NCI-H1105 (cell line): ENCODE measurements at places on chromosomes 6 and 20.
A peak's percentile ranks its signal among the peaks of the same experiment; 100 is the strongest.

GRCh38 chr20:17498641-17499040 is 32.5 kb downstream of the BFSP1 start:
- DNase-seq, result no peak

GRCh38 chr6:47787620-47788497 is 6.0 kb downstream of the OPN5 start:
- peak; percentile 89 for DNase-seq

GRCh38 chr6:12371641-12372146 is 81.5 kb downstream of the EDN1 start:
- DNase-seq, result no peak

- DNase-seq, result no peak
Observed at GRCh38 chr20:4813863-4814695, 92.4 kb downstream of the PRND start.

GRCh38 chr20:1710484-1710883 is 52.9 kb upstream of the SIRPG start:
- no peak for DNase-seq

- peak; percentile 5 for DNase-seq
Observed at GRCh38 chr6:54244430-54244829, 63.8 kb upstream of the TINAG start.

GRCh38 chr6:8242885-8243284 is 140.5 kb upstream of the EEF1E1 start:
- no peak for DNase-seq

- DNase-seq, result no peak
Observed at GRCh38 chr6:14656078-14656521, 538.5 kb downstream of the CD83 start.

GRCh38 chr20:45254383-45255262 is at the start of gene SLPI:
SLPI (minus strand) TSS chr20:45254564; CDS start chr20:45254543, 21 bp downstream.
- DNase-seq, result no peak

DNA sequence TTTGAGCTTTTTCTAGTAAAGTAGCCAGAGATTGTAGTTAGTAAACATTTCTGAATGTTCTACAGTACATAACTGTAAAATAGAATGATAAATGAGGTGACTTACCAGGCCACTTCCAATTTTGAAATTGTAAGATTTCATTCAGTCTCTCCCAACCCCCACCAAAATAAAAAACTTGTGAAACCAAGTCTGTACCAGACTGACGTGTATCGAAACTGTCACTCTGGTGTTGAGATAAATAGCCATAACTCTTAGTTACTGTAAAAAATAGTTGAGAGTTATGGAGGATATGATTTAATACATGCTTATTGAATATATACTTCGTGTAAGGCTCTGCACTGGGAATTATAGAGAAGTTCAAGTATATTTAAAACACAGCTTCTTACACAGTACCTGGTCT is 455.7 kb downstream of the PLCB1 start:
- DNase-seq, result no peak

DNA sequence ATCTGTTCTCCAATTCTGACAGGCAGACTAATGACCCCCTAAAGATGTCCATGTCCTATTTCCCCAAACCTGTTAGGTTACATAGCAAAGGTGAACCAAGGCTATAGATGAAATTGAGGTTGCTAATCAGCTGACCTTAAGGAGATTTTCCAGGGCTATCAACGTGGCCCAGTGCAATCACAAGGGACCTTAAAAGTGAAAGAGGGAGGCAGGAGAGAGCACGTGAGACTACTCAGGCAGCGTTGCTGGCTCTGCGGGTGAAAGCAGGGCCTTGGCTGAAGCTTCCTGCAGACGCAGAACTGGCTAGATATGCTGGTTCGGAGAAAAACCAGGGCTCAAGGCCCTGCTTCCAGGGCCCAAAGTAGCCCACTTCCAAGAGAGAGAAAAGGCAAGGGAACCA is 78.7 kb downstream of the NCOA7 start:
- no peak for DNase-seq

GRCh38 chr6:121430514-121431460 is 4.7 kb upstream of the GJA1 start:
- peak; percentile 10 for DNase-seq

DNA sequence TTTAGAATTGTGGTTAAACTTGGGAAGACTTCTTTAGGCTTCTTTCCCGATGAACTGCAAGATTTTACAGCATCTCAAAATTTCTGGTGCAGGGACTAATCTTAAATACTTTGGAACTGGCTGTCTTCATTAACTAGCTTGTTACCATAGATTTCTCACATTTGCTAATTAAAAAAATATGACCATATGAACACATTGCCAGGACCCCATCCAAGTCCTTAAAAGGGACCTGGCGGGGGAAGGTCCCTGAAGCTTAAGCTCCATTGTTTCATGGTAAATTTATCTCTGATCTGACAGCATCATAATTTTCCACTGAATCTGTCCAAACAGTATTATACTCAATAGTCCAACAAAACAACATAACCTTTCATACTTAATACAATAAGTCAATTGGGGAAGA is 517.8 kb upstream of the FLRT3 start:
- DNase-seq, result no peak

DNA sequence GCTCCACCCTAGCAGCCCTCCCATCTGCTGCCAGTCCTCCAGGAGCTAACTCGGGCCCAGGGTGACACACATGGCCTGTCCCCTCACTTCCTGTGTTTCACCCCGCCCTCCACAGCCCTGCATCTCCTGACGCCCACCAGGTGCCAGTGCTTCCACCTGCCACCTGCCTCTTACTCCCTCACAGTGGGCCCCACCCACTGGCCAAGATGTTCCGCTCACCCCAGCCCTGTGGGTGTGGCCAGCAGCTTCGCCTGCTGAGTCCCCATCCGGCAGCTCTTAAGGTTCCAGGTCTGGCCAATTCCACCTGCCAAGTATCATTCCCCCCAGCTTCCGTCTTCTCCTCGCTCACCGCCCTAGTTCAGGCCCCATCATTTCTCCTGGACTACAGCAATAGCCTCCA is 184.1 kb downstream of the MBOAT1 start:
- peak; percentile 17 for DNase-seq
